ENCODE measurements at places on chromosomes 12 and 14. TPM values are rescaled to one million over a fixed set of nuclear protein-coding genes. Genes with fewer than 3 reads are reported as not detected.

GRCh38 chr12:130225347-130225746, 63.1 kb downstream of the FZD10 start:
- H3K27ac ChIP-seq = no peak overlapping the region
- H3K27me3 ChIP-seq = peaks cover 69% of the 10 kb centered on the region
- no peak overlapping the region for H3K4me3 ChIP-seq
- no peak for DNase-seq
- no peaks in the 10 kb centered on the region for H3K4me1 ChIP-seq

- no peaks in the 10 kb centered on the region for H3K4me1 ChIP-seq
- no peak overlapping the region for H3K27ac ChIP-seq
- no peaks in the 10 kb centered on the region for H3K27me3 ChIP-seq
- H3K4me3 ChIP-seq = no peak overlapping the region
- no peaks in the 10 kb centered on the region for H3K36me3 ChIP-seq
- peak; percentile 69 for DNase-seq
These were observed 543 bp upstream of the GLIPR1 start for GRCh38 chr12:75479963-75480461.

DNA sequence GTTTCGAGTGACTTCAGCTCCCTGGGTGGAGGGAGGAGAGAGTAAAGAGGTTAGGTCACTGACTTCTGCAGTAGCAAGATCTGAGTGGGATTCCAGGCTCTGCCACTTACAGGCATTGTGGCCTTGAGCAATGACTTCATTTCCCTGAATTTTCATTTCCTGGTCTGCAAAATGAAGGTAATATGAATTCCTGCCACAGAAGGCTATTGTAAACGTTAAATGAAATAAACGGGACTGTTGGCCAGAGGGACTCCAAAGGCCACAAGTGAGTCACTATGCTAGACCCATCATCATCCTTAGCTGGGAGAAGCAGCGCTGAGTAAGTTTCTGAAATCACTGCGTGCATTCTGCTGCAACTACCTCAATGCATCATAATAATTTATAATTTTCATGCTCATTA, 807.8 kb downstream of the AACS start:
- H3K4me3 ChIP-seq = no peak overlapping the region
- H3K36me3 ChIP-seq = no peaks in the 10 kb centered on the region
- no peaks in the 10 kb centered on the region for H3K4me1 ChIP-seq
- H3K27ac ChIP-seq = no peak overlapping the region
- H3K27me3 ChIP-seq = no peaks in the 10 kb centered on the region

DNA sequence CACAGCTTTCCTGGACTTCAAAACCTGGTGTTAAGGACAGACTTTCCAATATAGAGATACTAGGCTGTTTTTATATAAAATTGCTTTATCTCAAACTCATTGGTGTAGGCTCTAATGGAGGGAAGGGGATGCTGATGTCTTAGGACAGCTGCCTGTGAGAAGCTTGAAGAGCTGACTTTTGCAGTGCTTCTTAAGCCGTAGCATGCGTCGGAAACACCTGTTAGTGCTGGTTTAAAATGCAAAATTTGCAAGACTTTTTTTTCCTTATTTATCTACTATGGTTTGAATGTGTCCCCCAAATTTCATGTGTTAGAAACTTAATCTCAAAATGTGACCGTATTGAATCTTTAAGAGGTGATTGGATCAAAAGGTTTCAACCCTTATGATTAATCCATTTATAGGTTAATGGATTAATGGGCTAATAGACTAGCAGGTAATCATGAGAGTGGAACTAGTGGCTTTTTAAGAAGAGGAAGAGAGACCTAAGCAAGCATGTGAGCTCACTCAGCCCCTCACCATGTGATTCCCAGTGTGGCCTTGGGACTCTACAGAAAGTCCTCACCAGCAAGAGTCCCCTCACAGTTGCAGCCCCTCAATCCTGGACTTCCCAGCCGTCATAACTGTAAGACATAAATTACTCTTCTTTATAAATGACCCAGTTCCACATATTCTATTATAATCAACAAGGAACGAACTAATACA, 60.9 kb upstream of the FUT8 start:
- H3K27me3 ChIP-seq = no peaks in the 10 kb centered on the region
- no peak for DNase-seq

DNA sequence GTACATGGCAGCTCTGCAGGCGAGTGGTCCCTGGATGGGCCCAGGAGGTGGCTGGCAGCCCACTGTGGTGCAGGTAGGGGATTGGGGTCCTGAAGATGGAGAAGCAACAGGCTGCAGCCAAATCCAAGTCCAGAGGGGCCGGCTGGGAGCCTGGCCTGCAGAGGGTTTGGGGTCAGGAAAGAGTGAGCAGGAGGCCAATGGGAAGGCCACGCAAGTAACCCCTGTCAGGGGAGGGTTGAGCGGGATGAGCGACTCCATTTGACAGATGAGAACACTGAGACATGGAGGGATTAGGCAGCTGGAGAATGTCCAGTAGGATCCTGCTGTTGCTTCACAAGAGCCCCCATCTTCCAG, 136.0 kb downstream of the BCL11B start:
- no peak for DNase-seq
- no peak overlapping the region for H3K4me3 ChIP-seq
- no peak overlapping the region for H3K27ac ChIP-seq
- H3K36me3 ChIP-seq = no peaks in the 10 kb centered on the region
- no peaks in the 10 kb centered on the region for H3K27me3 ChIP-seq

DNA sequence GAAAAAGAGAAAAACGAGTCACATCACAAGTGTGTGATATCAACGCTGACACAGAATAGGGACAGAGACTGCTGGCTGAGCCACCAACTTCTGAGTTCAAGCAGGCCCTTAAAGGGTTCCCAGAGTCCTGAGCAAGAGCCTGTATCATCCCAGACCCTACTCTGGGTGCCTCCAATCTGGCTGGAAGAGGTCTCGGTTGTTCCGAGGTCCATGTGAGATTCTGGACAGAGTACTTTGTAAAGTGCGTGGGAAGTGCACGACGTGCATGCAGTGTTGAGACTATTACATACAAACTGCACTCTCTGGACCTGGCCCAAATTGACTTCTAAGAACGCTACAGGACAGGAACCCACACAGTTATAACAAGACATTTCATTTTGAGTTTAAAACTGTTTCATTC, 40.6 kb downstream of the MOK start:
- H3K4me3 ChIP-seq = no peak overlapping the region
- peak overlapping the region; percentile 89 for H3K27ac ChIP-seq
- H3K27me3 ChIP-seq = no peaks in the 10 kb centered on the region
- no peaks in the 10 kb centered on the region for H3K36me3 ChIP-seq
- DNase-seq = no peak
- peaks cover 20% of the 10 kb centered on the region for H3K4me1 ChIP-seq

- H3K27ac ChIP-seq = no peak overlapping the region
- no peak overlapping the region for H3K4me3 ChIP-seq
- H3K4me1 ChIP-seq = no peaks in the 10 kb centered on the region
- H3K36me3 ChIP-seq = no peaks in the 10 kb centered on the region
- H3K27me3 ChIP-seq = peaks cover 30% of the 10 kb centered on the region
These were observed 98.4 kb downstream of the APAF1 start for GRCh38 chr12:98743362-98743953.

- H3K27me3 ChIP-seq = no peaks in the 10 kb centered on the region
- H3K4me3 ChIP-seq = no peak overlapping the region
- H3K4me1 ChIP-seq = no peaks in the 10 kb centered on the region
- no peaks in the 10 kb centered on the region for H3K36me3 ChIP-seq
- no peak for DNase-seq
- H3K27ac ChIP-seq = no peak overlapping the region
These were observed 275.4 kb downstream of the SOX5 start for GRCh38 chr12:23674064-23674463.

DNA sequence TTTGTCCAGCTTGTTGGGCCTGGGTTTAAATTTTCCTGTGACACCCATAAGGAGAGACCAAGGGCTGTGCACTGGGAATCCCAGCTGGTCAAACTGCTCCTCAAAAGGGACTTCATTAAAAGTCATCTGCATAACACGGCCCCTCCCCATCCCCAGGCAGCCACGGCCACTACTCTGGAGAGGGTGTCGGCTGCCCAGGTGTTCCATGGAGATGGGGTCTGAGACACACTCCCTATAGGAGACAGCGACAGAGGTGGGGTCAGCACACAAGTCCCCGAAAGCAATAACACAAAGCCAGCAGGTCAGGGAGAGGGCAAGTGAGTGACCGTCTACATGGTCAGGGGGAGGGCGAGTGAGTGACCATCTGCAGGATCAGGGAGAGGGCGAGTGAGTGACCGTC, 75.6 kb upstream of the BCL11B start:
- no peak overlapping the region for H3K4me3 ChIP-seq
- no peaks in the 10 kb centered on the region for H3K4me1 ChIP-seq
- no peaks in the 10 kb centered on the region for H3K27me3 ChIP-seq
- H3K36me3 ChIP-seq = no peaks in the 10 kb centered on the region
- DNase-seq = no peak

- no peaks in the 10 kb centered on the region for H3K36me3 ChIP-seq
- no peaks in the 10 kb centered on the region for H3K4me1 ChIP-seq
- H3K27me3 ChIP-seq = peaks cover 2% of the 10 kb centered on the region
- H3K27ac ChIP-seq = no peak overlapping the region
These were observed 85.7 kb downstream of the PAPOLA start for GRCh38 chr14:96587823-96588385.

- peaks cover 2% of the 10 kb centered on the region for H3K36me3 ChIP-seq
- peaks cover 9% of the 10 kb centered on the region for H3K4me1 ChIP-seq
- DNase-seq = peak; percentile 42
- peak overlapping the region; percentile 82 for H3K4me3 ChIP-seq
These were observed 536 bp downstream of the VPS29 start for GRCh38 chr12:110501399-110501751.

GRCh38 chr14:103086771-103087342, 2.8 kb downstream of the LBHD2 start:
- H3K27me3 ChIP-seq = peaks cover 48% of the 10 kb centered on the region
- H3K4me1 ChIP-seq = no peaks in the 10 kb centered on the region
- no peak overlapping the region for H3K4me3 ChIP-seq
- no peaks in the 10 kb centered on the region for H3K36me3 ChIP-seq
- DNase-seq = no peak

C1S gene
- 3.0 TPM for total RNA-seq

AKAP5 gene
- 0.63 TPM for total RNA-seq

KCNK10 gene
- total RNA-seq = not detected

AKAP3 gene
- 13.2 TPM for total RNA-seq

TAS2R7 gene
- not detected for total RNA-seq

MGAT4C gene
- 0.33 TPM for total RNA-seq
